ENCODE measurements at places on chromosomes 5 and 9. TPM values are rescaled to one million over a fixed set of nuclear protein-coding genes. Genes with fewer than 3 reads are reported as not detected.

SNAPC4 gene
- 11.3 TPM for polyA plus RNA-seq

BSPRY gene
- polyA plus RNA-seq = 9.5 TPM

SLC36A2 gene
- polyA plus RNA-seq = not detected

ELL2 gene
- polyA plus RNA-seq = 49.4 TPM

- no peak overlapping the region for H3K4me3 ChIP-seq
- DNase-seq = no peak
- no peak overlapping the region for H3K27ac ChIP-seq
- H3K36me3 ChIP-seq = no peaks in the 10 kb centered on the region
These were observed 9.6 kb downstream of the LAMC3 start for GRCh38 chr9:131018621-131019020.

DNA sequence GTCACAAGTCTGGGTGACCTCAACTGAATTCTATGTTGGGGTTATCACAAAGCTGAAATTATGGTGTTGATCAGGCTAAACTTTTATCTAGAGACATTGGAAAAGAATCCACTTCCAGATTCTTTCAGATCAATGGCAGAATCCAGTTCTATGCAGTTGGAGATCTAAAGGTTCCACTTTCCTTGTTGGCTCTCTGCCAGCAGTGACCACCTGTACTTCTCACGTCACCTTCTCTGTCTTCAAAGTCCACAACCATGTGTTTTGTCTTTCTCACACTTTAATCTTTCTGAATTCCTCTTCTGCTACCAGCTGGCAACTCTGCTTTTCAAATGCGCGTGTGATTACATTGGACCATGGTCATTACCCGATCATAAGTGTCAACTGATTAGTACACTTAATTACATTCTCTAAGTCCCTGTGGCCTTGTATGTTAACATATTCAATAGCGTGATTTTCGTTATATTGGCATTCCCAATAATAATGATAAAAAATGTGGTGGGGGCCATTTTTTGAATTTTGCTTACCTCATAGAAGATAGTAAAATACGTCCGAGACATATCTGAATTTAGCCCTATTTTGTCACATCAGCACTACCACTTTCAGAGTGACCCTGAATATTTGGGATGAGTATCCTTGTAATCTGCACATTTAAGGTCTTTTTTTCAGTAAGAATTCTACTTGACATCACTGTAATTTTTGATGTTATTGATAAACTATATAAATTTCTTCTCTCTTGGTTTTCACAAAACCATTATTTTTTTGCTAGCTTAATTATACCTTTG, 73.7 kb upstream of the PRDM9 start:
- H3K4me3 ChIP-seq = no peak overlapping the region
- H3K4me1 ChIP-seq = no peaks in the 10 kb centered on the region
- H3K27me3 ChIP-seq = no peaks in the 10 kb centered on the region

GRCh38 chr5:117318528-117318927, 743.9 kb upstream of the SEMA6A start:
- no peak for DNase-seq
- no peak overlapping the region for H3K27ac ChIP-seq
- no peaks in the 10 kb centered on the region for H3K36me3 ChIP-seq

DNA sequence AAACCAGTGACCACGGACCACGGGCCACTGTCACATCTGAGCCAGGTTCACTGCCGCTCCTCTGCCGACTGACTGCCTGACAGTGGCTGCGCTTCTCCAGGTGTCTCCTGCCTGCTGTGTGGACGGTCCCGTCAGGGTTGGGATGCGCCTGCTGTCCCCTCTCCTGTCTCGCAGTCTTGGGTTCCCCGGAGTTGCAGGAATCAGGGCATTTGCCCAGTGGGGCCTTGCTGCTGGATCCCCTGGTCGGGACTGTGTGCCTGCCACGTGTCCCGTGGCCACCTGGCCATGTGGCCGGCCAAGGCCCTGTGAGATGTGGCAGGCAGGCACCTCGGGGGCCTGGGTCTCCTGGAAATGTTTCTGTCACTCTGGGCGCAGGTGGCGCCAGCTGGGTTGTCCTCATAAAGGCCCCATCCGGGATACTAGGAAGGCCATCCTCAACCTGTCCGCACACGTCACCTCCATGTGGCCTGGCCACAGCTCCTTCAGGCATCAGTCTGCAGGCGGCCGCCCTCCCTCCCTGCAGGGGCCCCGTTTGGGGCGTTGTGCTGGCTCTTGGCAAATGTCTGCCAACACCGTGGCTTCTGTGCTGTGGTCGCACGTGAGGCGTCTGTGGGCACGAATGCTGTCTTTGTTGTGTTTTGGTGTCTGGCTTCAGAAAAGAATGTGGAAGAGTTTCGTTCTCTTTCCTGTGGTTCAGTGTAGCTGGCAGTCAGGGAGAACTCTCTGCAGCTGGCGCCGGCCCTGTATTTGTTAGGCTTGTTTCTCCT, 6.4 kb upstream of the TOR4A start:
- no peak overlapping the region for H3K4me3 ChIP-seq
- peaks cover 64% of the 10 kb centered on the region for H3K36me3 ChIP-seq
- no peaks in the 10 kb centered on the region for H3K27me3 ChIP-seq
- no peak for DNase-seq
- peaks cover 11% of the 10 kb centered on the region for H3K4me1 ChIP-seq
- no peak overlapping the region for H3K27ac ChIP-seq

DNA sequence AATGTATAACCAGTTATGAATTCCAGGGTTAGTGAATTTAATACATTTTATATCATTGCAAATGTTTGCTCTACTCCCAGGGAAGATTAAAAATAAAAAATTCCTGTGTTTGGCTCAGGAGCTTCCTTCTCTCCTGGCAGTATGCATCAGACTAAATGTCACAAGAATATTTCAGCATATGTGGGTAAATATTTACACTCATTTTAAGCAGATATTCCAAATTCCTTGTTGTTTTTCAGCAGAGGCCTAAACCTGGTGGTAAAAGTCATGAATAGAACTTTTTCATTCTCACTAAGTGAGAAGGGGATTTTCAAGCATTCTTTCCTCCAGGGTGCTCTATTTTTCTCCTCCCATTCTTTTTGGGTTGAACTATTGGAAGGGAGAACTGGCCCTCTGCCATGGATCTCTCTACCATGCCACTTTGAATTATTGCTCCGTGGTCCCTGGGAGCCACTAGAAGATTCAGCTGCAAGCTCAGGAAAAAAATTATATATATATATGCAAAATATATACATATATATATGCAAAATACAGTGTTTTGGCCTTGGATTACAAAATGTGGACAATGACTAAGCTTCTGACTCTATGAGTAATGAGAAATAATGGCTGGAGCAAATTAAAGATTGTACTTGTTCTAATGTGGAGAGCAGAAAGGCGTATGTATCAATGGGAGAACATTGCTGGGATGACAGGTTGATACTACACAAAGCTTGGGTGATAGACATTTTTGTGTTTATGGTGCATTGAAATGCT, 180.6 kb upstream of the PAPPA start:
- no peaks in the 10 kb centered on the region for H3K4me1 ChIP-seq
- no peak overlapping the region for H3K27ac ChIP-seq
- no peaks in the 10 kb centered on the region for H3K36me3 ChIP-seq
- H3K4me3 ChIP-seq = no peak overlapping the region
- H3K27me3 ChIP-seq = no peaks in the 10 kb centered on the region
- no peak for DNase-seq

DNA sequence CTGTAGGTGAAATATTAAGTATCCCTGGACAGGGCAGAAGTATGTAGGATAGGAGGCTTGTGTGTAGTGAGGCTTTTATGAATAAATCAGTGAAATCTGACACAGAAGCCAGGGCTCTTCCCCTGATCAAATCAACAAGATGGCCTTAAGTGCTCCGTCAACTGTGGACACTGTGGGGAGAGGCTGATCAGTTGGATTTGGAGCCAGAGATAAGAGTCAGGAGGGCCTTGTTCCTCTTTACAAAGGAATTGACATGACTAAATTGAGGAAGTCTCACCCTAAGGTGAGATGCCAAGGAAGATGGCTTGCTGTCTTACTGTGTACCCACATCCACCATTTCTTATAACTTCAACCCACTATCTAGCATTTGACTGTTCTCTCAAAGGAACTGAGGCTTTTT, 91.6 kb upstream of the PRRC1 start:
- peaks cover 4% of the 10 kb centered on the region for H3K4me1 ChIP-seq
- DNase-seq = no peak
- H3K36me3 ChIP-seq = no peaks in the 10 kb centered on the region
- no peaks in the 10 kb centered on the region for H3K27me3 ChIP-seq

Measured in large intestine (tissue), 12 donors.